ENCODE measurements at places on chromosomes 1 and 21.
A peak's percentile ranks its signal among the peaks of the same experiment; 100 is the strongest.

GRCh38 chr1:2284932-2285331 lies 56.8 kb downstream of the SKI start:
- DNase-seq = no peak

- no peak for DNase-seq
Observed at GRCh38 chr1:209458921-209459320, 124.6 kb upstream of the CAMK1G start.

DNA sequence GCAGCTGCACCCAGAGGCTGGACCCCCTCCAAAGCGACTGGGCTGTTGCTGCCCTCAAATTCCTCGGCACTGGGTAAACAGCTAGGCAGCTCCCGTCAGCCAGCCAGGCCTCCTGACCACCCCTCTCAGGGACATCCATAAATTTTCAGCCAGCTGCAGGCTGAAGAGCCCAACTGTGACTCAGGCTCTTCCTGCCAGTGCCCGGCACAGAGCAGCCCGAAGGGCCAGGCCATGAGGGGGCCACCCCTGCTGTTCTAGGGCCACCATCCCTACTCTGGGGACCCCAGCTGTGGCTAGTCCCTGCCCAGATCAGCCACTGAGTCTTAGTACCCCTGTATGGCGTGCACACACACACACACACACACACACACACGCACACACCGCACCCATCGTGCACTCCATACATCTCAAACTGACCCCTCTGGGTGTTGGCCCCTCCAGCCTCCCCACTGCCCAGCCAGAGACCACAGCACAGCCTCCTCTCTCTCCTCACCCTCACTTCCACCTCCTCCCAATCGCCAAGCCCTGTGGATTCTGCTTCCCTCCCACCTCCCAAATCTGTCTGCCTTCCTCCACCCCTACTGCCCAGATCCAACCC lies 6.2 kb upstream of the LAPTM5 start:
- DNase-seq = no peak

DNA sequence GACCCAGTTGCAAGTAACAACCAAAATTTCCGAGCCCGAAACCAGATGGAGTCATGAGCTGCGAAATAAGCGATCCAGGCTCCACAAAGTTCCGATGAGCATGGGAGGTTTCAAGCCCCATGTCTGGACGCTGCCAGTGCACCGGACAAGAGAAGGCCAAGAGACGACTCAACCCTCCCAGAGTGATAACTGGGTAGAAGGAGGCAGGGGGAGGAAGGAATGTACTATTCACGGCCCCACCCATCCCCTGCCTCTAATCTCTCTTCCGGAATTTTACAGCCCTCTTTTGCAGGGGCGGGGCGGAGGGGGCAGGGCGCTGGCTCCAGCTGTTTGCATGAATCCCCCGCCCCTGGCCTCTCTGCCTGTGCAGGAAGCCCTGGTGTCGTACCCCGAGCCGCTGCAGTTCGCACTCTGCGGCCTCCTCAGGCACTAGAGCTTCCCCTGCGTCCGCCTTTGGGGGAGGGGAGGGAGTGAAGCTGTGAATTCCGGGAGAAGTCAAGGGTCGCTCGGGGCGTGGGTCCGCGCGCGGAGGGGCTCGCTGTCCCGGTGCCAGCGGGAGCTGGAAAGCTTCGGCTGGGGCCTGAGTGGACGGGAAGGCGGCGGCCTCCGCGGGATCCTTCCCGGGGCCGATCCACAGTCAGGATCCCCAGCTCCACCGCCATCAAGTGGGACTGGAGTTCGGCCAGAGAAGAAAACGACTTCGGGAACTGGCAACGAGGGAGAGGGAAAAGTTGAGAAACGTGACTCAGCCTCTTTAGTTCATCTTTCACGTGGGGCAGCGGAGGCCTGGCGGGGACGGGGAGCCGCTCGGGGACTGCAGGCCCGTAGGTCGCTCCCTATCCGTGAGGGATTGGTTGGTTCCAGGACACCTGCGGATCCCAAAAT lies 6.3 kb upstream of the PTP4A2 start:
- peak; percentile 86 for DNase-seq

DNA sequence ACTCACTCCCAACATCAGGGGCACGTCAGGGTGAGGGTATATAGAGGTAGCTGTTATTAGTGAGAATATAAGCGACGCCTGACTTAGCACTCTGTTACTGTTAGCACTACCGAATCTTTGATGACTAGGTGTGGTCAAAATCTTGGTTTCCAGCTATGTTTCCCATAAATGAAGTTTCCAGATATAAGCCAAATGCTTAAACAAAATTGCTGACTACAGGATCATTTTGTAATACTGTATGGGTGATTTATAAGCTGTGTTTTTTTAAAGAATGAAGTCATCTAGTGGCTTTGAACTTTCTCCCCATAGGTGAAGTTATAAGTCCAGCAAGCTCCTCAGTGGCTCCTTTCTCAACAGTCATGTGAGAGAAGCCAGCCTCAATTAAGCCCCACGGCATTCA lies 23.7 kb downstream of the KCNJ15 start:
- DNase-seq = no peak

GRCh38 chr1:108560874-108561459 lies 1.1 kb downstream of the EEIG2 start:
- peak; percentile 44 for DNase-seq

DNA sequence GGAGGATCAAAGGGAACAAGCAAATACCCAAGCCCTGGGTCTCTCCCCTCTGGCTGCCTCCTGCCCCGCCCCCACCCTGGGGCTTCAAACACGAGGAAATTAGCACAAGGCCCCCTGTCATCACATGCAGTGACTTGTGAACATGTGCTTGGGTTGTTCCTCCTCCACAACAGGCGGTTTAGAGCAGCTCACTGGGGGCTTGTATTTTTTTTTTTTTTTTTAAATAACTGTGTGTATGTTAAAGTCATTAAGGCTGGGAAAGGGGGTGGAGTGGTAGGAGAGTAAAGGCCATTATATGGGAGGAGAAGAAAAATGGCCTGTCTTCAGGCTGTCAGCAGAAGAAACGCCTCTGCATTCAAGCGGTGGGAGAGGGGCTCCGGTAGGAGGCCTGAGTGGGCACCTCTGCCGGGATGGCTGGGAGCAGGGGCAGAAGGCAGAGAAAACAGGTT lies 64.2 kb downstream of the PLXNA2 start:
- no peak for DNase-seq

- DNase-seq = no peak
Observed at GRCh38 chr1:37633040-37633937, 1.4 kb downstream of the RSPO1 start.

DNA sequence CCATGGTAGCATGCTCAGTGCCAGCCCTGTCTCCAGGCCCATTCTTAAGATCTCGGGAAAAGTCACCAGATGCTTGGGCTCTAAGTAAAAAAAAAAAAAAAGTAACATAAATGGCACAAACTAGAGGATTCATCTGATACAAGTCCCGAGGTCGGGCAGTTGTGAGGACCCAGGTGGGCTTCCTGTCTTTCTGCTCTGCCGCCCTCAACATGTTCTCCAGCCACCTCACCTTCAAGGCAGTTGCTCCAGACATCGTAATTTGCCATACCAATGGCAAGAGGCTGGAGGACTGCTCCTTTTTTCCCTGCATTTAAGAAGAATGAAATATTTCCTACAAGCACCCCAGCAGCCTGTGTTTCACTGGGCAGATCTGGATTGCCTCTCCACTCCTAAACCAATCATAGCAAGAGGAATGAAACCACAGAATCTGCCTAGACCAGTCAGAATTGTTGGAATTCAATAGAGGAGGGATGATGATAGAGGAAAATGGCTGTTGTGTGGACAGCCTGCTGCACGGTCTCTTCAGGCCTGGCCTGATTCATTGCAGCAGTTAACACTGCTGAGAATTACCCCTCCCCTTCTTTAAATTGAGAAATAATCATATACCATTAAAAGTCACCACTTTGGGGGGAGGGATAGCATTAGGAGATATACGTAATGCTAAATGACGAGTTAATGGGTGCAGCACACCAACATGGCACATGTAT lies 5.4 kb downstream of the HMGN2 start:
- DNase-seq = no peak

DNA sequence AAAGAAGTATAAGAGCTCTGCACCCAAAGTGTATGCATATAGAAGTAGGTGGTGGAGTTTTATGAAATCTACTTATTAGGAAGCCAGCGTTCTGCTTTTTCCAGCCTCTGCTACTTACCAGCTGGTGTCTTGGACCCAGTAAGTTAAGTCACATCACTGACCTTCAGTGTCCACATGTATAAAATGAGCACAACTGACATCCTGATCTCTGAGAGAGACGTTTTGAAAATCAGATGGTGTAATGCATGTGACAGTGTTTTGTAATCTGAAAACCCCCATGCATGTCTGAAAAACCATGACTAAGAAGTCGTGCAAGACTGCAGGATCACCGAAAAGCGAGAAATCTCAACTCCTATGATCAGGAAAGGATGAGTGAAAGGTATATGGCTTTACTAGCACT lies 2.0 kb downstream of the CR1 start:
- DNase-seq = no peak

GRCh38 chr1:28136169-28136921 lies 40.1 kb downstream of the PTAFR start:
- no peak for DNase-seq

DNA sequence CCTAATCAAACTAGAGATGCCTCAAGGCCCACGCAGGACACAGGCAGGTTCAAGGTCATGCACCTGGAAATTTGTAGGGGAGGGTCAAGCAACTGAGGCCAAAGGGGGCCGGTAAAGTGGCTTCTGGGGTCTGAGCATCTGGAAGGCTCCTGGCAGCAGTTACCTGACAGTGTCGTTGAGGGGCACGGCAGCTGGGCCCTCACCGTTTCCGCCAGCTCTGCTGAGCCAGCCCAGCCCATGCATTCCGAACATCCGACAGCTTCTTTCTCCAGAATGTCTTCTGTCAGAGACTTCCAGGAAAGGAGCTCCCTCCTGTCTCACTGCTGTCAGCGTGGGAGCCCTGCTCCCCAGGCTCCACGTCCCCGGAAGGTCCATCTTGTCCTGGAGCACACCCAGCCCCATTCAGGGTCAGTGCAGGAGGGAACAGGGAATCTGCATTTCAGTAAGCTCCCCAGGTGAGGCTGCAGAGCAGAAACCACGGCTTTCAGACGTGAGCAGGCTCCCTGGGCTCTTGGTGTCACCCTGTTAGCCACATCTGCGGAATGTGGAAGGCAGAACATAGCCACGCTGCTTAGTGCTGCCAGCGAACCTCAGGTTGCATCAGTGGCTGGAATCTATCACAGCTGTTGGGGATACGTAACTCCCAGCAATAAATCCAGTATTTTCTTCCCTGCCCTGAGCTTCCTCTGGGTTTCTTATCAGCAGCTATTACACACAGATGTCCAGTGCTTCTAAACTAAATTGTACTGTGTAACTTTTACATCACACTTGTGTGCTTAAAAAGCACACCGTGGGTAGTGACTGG lies 36.3 kb upstream of the FAM3B start:
- DNase-seq = peak; percentile 31
